ENCODE measurements at places on chromosomes 12 and 14. TPM values are rescaled to one million over a fixed set of nuclear protein-coding genes. Genes with fewer than 3 reads are reported as not detected.

Gene LMNTD1
- not detected for total RNA-seq

Gene BCAT1
- 26.5 TPM for total RNA-seq

Gene PTGER2
- total RNA-seq, result 35.6 TPM

Gene KRT74
- not detected for total RNA-seq

Gene NOS1
- not detected for total RNA-seq

Gene LRR1
- 51.1 TPM for total RNA-seq

Gene VSX2
- total RNA-seq, result not detected

Gene CCDC175
- not detected for total RNA-seq

Gene ZC2HC1C
- total RNA-seq, result 2.2 TPM

Gene TMEM117
- 1.4 TPM for total RNA-seq

Gene FBXO21
- 34.6 TPM for total RNA-seq

Gene EML5
- 3.6 TPM for total RNA-seq

GRCh38 chr14:53190938-53191337, 37.8 kb upstream of the DDHD1 start:
- no peak overlapping the region for H3K27ac ChIP-seq
- DNase-seq, result no peak
- no peak overlapping the region for H3K4me3 ChIP-seq
- H3K4me1 ChIP-seq, result no peaks in the 10 kb centered on the region
- no peaks in the 10 kb centered on the region for H3K27me3 ChIP-seq
- H3K36me3 ChIP-seq, result no peaks in the 10 kb centered on the region

DNA sequence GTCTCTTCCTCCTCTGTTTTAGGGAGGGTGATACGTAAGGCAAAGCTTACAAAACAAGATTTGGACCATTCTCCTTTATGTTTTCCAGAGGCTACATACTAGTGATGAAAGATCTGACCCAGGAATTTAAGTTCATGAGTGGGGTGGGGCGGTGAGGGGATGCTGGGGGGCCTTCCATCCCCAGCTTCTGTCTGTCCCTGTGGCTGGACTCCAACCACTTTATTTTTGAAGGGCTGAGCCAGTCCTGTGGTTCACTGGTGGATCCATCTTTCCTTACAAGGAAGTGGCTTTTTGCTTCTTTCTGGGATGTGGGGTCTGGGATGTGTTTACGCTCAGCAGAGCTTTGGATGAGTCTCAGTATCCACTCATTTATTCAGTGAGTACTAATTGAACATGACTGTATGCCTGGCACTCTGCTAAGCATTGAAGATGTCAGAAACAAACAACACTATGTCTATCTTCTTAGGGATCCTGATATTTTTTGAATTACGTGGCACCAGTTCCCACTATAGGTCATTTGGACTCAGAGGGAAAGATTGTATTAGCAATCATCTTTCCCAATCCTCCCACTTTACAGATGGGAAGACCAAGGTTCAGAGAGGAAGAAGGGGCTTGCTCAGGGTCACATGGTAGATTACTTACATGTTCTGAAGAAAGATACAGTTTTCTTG, 291.8 kb upstream of the TBX3 start:
- no peak for DNase-seq
- H3K4me1 ChIP-seq, result no peaks in the 10 kb centered on the region
- H3K27me3 ChIP-seq, result no peaks in the 10 kb centered on the region
- no peak overlapping the region for H3K27ac ChIP-seq
- H3K36me3 ChIP-seq, result no peaks in the 10 kb centered on the region

DNA sequence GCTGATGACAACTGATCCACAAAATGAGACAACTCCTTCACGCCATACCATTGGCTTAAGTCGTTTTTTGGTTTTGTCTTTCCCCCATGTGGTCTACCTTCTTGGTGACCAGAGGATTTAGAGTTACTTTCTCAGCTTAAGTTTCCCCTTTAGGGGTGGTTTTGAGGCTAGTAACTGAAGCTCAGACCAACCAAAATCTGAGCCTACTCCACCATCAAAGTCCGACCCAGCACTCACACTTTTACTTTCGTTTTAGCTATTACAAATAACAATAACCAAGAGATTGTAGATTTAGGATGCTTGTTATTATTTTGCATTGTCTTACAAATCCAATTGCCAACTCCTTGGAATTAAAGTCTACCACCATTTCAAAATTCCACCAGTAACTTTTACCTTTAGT, 130.6 kb upstream of the MDM1 start:
- H3K27me3 ChIP-seq, result no peaks in the 10 kb centered on the region
- no peaks in the 10 kb centered on the region for H3K36me3 ChIP-seq
- peaks cover 5% of the 10 kb centered on the region for H3K4me1 ChIP-seq
- no peak for DNase-seq
- peak overlapping the region; percentile 35 for H3K4me3 ChIP-seq
- H3K27ac ChIP-seq, result no peak overlapping the region

- H3K4me1 ChIP-seq, result no peaks in the 10 kb centered on the region
- H3K27ac ChIP-seq, result no peak overlapping the region
- no peaks in the 10 kb centered on the region for H3K36me3 ChIP-seq
- H3K4me3 ChIP-seq, result no peak overlapping the region
Observed at GRCh38 chr12:8145754-8146441, 10.9 kb upstream of the ZNF705A start.

GRCh38 chr14:71122866-71123565, 215.8 kb downstream of the PCNX1 start:
- DNase-seq, result no peak
- no peak overlapping the region for H3K4me3 ChIP-seq
- no peak overlapping the region for H3K27ac ChIP-seq
- H3K4me1 ChIP-seq, result no peaks in the 10 kb centered on the region

GRCh38 chr14:59576332-59577294, at the start of gene CCDC175:
Gene CCDC175 (minus strand): TSS chr14:59576812. CDS start chr14:59576775, 37 bp downstream.
- no peak within 1 kb of the TSS for H3K27ac ChIP-seq
- peak; percentile 69 for DNase-seq
- peaks cover 8% of the 10 kb centered on the region for H3K4me1 ChIP-seq
- H3K27me3 ChIP-seq, result no peaks in the 10 kb centered on the region
- H3K4me3 ChIP-seq, result peak within 1 kb of the TSS; percentile 64

DNA sequence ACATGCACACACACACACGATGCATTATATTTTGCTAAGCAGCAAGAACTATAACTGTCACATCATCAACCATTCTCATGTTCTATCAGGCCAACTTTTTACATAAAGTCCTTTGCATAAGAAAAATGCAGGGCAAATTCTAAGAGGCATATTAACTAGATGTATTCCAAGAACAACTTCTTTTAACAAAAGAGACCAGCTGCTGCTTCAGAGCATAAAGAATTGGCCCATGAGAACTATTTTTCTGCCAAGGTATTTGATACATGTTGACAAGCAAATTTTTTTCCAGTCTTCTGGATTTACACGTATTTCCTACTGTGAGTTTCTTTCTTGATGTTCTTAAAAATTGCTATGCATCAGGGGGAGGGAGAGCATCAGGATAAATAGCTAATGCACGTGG, 27.2 kb downstream of the GLT8D2 start:
- no peak overlapping the region for H3K27ac ChIP-seq
- no peaks in the 10 kb centered on the region for H3K36me3 ChIP-seq
- H3K4me3 ChIP-seq, result no peak overlapping the region
- H3K27me3 ChIP-seq, result peaks cover 3% of the 10 kb centered on the region
- no peaks in the 10 kb centered on the region for H3K4me1 ChIP-seq
- DNase-seq, result no peak

DNA sequence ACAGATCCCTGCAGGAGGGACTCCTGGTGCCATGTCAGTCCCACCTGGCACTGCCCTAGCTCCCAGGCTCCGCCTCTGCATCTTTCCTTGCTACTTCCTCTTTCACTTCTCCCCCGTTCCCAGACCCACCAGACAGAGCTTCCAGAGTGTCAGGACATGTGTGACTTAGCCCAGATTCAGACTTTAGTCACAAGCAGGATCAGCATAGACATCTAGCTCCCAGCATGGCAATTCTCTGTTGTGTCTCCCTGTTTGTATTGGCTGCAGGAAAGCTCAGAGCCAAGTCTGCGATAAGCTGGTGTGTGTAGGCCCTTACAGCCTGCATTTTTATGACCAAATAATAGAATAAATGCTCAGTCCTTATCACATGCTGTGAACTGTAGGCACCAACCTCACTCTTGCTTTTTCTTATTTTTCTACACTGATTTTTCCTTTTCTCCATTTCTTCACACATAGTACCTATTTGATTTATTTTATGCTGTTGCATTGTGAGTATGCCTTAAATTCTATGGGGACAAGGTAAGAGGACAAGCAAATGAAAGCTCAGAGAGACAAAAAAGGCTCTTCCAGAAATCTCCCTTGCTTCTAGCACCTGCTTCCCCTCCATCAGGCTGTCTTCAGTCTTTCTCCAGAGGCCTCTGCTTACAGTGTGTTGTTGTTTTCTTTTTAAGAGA, 5.9 kb downstream of the DHRS2 start:
- no peaks in the 10 kb centered on the region for H3K4me1 ChIP-seq
- H3K4me3 ChIP-seq, result no peak overlapping the region
- H3K36me3 ChIP-seq, result no peaks in the 10 kb centered on the region
- H3K27ac ChIP-seq, result no peak overlapping the region
- H3K27me3 ChIP-seq, result no peaks in the 10 kb centered on the region

DNA sequence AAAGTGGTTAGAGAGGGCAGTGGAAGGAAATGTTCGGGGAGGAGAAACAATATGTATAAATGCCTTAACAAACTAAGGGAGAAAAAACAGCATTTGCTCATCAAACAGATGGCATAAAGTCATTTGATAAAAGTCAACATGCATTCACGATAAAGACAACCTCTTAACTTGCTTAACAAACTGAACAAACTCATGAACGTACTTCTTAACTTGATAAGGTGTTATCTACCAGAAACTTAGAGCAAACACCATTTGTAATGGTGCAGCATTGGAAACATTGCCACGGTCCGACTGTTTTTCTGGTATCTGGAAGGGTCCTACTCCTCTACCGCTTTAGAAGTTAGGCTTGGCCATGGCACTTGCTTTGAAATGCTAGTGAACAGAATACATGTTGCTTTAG, 4.2 kb upstream of the RPS6KL1 start:
- no peak overlapping the region for H3K27ac ChIP-seq
- no peak for DNase-seq
- H3K4me3 ChIP-seq, result no peak overlapping the region
- no peaks in the 10 kb centered on the region for H3K27me3 ChIP-seq
- peaks cover 5% of the 10 kb centered on the region for H3K4me1 ChIP-seq
- H3K36me3 ChIP-seq, result no peaks in the 10 kb centered on the region

GRCh38 chr12:13941258-13942249, 39.8 kb downstream of the GRIN2B start:
- DNase-seq, result no peak
- H3K36me3 ChIP-seq, result no peaks in the 10 kb centered on the region
- H3K4me1 ChIP-seq, result no peaks in the 10 kb centered on the region
- no peaks in the 10 kb centered on the region for H3K27me3 ChIP-seq

GRCh38 chr12:93128332-93128707, 199.2 kb upstream of the EEA1 start:
- H3K27me3 ChIP-seq, result no peaks in the 10 kb centered on the region
- H3K27ac ChIP-seq, result no peak overlapping the region
- DNase-seq, result no peak
- no peaks in the 10 kb centered on the region for H3K4me1 ChIP-seq

GRCh38 chr12:50991291-50991690, 34.9 kb downstream of the SLC11A2 start:
- H3K4me1 ChIP-seq, result no peaks in the 10 kb centered on the region
- no peak for DNase-seq
- no peak overlapping the region for H3K27ac ChIP-seq

DNA sequence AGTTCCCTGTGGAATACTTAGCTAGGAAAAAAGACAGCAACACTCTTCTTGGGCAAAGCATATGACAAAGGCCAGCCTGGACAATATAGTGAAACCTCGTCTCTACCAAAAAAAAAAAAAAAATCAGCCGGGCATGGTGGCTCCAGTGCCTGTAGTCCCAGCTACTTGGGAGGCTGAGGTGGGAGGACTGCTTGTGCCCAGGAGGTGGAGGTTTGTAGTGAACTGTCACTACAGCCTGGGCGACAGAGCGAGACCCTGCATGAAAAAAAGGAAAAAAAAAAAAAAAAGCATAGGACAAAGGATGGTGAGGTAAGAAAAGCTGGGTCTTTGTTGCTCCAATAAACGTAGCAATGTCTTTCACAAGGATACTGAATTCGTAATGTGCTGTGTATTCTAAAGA, 1.1 kb downstream of the TXNDC16 start:
- DNase-seq, result no peak
- peaks cover 22% of the 10 kb centered on the region for H3K4me1 ChIP-seq
- no peak overlapping the region for H3K27ac ChIP-seq
- H3K4me3 ChIP-seq, result peak overlapping the region; percentile 58

DNA sequence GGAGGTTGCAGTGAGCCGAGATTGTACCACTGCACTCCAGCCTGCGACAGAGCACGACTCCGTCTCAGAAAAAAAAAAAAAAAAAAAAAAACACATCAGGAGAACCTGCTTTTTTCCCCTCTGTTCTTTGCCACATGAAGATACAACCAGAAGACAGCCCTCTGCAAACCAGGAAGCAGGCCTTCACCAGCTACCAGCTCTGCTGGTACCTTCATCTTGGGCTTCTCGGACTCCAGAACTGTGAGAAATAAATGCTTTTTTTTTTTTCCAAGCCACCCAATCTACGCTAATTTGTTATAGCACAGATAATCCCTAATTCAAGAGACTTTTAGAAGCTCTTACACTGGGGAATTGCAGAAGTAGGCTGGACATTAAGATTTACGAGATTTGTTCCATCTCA, 121.2 kb downstream of the GARIN6 start:
- H3K27ac ChIP-seq, result no peak overlapping the region
- no peaks in the 10 kb centered on the region for H3K4me1 ChIP-seq
- DNase-seq, result no peak
- H3K4me3 ChIP-seq, result no peak overlapping the region
- no peaks in the 10 kb centered on the region for H3K27me3 ChIP-seq

DNA sequence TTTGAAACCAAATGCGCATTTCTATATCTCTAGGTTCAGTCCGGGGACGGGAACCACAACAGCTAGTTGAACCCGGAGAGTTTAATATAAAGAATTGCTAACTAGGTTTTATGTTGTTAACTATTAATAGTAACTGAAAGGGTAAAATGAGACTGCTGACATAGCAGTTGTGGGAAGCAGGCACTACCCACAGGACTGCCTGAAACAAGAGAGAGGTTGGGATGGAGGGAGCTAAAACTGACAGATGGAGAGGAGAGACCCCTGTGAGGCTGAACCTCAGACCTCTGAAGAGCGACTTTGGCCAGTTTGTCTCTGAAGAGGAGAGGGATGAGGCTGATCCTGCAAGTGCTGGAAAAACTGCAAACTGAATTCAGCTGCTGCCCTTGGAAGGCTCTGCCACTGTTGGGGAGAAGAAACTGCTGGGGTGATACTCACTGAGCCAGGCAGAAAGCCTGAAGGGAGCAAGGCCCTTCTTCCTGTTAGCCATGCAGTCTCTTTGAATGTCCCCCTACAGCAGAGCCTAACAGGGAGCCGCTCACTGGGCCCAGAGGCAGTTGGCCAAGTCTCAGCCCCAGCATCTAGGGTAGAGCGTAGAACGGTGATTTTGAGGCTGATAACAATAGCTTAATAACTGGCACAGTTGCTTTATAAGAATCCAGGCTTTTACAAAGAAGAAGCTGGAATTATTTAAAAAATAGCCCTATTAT, 172.2 kb downstream of the NPAS3 start:
- H3K4me3 ChIP-seq, result no peak overlapping the region
- DNase-seq, result no peak
- no peak overlapping the region for H3K27ac ChIP-seq
- no peaks in the 10 kb centered on the region for H3K27me3 ChIP-seq

- DNase-seq, result peak; percentile 36
- H3K36me3 ChIP-seq, result no peaks in the 10 kb centered on the region
- no peak overlapping the region for H3K27ac ChIP-seq
- H3K27me3 ChIP-seq, result no peaks in the 10 kb centered on the region
- H3K4me1 ChIP-seq, result no peaks in the 10 kb centered on the region
- H3K4me3 ChIP-seq, result no peak overlapping the region
Observed at GRCh38 chr14:104597576-104597975, 7.0 kb downstream of the TMEM179 start.

Data from CD8-positive, alpha-beta memory T cell (primary cell).